ENCODE measurements at places on chromosomes 16 and 17.

DNA sequence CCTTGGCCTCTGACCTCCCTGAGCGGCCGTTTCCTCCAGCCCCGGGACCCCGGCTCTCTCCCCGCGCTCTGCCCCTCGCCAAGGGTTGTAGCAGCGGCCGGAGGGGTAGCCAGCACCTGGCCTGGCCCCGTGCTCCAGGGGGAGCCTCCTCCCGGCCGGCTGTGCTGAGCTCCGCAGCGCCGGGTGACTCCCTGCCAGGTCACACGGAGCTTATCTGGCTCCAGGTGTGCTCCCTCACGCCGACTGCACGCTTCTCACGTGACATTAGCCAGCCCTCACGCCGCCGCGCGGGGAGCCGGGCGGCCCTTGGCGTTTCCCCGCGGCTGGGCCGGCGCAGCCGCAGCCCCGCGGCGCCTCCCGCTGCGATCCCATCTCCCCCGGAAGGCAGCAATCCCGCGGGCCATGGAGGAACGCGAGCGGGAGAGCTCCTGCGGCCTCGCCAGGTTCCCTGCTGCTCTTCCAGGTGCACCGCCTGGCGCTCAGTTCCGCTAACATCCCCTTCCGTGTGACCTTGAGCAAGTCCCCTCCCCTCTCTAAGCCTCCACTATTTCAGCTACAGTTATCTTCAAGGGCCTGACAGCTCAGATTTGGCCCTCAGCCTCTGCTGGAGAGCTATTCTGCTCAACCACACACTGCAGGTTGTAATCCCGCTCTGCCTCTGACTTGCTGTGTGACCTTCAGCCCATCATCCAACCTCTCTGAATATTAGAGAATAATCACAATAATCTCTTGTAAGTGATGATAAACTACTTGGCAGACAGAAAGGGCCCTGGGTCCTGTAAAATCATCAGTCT, 3.4 kb downstream of the MYO18A start:
- DNase-seq = no peak

DNA sequence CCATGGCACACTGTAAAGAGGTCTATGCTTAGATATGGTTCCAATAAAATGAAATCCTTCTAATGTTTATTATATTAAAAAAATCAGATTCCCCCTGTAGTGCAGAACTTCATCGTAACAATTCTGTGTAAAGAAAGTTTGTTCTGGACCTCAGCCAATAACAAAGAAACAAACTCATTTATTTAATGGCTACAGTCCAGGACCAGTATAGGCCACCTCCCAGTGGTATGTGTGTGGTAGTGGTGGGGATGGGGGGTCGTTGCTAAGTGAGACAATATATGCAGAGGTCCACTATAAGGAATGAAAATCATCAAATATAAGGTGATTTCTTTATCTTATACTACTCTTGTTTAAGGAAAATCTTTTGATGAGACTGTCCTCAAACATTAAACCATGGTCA, 136.4 kb downstream of the CDK5R1 start:
- DNase-seq = no peak

DNA sequence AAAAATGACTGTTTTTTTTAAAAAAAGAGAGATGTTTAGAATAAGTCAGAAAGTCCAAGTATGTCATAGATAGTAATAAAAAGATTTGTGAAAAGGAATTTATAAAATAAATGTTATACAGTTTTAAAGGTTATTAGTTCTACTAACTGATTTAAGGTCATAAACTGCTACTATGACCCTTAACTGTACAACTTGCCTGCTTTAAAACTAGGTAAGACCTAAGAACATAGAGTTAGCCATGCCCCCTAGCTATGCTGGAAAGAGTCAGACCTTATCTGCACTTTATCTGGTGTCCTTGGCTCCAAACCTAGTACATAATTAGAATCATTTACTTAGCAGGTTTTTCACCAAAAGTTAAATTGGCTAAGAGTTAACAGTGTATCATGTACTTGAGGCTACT, 23.5 kb upstream of the SLC6A2 start:
- no peak for DNase-seq

DNA sequence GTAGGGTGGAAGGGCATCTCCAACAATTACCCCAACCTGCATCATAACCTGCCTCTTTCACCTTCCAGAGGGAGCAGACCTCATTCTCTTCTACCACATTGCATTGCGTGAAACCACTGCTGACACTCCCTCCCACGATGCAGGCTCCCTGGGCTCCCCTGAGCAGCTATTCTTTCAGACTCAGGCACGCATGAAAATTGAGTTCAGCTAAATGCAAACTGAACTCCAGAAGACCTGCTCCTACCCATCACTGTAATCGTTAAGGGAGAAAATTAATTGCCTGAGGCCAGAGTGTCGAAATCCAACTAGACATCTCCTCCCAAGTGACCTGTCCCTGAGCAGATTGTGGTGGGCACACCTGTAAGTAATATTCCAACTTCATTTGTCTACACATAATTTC, 186.0 kb downstream of the GRIN2A start:
- DNase-seq = no peak

DNA sequence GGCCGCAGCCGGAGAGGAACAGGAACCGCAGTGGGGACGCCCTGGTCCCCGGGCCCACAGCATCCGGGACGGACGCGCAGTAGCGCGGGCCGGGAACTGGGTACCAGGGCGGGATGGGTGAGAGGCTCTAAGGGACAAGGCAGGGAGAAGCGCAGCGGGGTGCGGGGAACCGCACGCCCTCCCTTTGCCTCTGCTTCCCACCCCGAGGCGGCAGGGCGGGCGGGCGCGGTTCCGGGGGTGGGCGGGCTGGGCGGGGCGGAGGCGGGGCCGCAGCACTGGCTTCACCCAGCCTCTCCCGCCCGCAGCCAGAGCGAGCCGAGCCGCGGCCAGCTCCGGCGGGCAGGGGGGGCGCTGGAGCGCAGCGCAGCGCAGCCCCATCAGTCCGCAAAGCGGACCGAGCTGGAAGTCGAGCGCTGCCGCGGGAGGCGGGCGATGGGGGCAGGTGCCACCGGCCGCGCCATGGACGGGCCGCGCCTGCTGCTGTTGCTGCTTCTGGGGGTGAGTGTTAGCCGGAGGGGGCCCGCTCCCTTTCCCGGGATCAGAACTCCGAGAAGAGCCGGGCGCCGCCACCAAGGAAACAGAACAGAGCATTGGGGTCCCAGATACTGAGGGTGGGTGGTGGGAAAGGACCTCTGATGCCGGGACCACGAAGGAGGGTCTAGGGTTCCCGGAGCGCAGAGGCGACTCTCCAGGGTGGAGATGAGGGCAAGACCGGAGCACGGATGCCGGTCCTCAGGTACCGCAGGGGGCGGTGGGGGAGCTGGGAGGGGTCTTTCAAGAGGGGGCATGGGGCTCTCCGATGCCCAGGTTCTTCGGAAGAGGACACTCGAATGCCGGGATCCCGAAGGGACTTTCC, at the start of gene NGFR:
Gene NGFR (plus strand): TSS at position 308 of the 856 bp plus-strand sequence. CDS start 125 bp downstream, at position 433.
- DNase-seq = peak; percentile 51

- no peak for DNase-seq
These were observed at the start of gene PYDC1 for GRCh38 chr16:31216422-31217135. Gene PYDC1, minus strand, starts transcription at chr16:31217135. Its CDS starts 107 bp downstream, at chr16:31217028.

GRCh38 chr17:63950940-63951907, 19.1 kb upstream of the CD79B start:
- DNase-seq = no peak

- DNase-seq = no peak
These were observed 63.3 kb downstream of the HAPSTR1 start for GRCh38 chr16:9154567-9155410.

DNA sequence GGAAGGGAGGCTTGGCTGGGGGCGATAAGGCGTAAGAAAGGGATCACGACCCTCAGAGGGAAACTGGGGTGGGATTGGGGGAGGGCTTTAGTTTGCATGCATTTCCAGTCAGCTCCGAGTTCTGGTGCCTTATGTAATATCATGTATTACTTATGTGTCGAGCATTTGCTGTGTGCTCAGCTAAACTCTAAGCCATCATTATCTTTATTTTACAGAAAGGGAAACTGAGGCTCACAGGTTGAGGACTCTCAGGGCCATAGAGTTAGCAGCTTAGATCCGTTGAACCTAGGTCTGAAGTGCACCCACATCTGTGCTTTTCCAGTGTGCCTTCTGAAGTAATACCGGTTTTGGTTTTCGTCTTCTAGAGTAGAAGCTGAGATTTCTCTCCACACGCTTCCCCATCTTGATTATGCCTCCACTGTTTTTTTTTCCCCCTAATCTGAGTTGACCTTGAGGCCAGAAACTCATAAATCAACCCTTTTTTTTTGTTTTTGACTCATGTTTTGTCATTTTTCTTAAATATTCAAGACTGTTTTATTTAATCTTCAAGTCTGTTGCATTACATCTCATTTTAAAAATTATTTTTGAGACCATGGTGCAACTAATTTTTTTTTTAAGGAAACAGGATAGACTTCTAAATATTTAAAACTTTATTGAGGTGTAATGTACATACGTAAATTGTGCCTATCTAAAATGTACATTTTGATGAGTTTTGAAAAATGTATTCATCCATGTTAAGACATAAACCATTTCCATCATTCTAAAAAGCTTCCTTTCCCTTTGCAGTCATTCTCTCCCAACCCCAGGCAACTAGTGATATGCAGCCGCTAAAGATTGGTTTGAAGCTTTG, 741 bp downstream of the CYB5B start:
- no peak for DNase-seq

DNA sequence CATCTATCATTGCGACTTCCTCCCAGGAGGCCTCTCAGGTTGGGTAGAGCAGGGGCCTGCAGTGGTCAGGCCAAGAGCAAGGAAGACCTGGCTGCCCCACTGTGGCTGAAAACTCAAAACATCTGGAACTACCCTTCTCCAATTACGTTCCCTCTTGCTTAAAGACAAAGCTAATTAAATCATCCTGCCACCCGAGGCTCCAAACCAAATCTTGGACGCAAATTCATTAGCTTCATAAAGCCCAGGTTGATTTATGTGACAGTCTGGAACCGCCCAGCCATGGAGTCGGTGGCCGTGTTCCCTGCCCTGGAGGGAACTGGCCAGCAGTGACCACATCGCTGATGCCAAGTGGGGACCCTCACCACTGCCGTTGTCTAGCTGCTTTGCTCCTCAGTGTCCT, 21.4 kb downstream of the GRIN2C start:
- DNase-seq = no peak
